ENCODE measurements at places on chromosomes 7 and 10. TPM values are rescaled to one million over a fixed set of nuclear protein-coding genes. Genes with fewer than 3 reads are reported as not detected.

GRCh38 chr7:74040101-74040790, 12.3 kb downstream of the ELN start:
- DNase-seq: no peak

DNA sequence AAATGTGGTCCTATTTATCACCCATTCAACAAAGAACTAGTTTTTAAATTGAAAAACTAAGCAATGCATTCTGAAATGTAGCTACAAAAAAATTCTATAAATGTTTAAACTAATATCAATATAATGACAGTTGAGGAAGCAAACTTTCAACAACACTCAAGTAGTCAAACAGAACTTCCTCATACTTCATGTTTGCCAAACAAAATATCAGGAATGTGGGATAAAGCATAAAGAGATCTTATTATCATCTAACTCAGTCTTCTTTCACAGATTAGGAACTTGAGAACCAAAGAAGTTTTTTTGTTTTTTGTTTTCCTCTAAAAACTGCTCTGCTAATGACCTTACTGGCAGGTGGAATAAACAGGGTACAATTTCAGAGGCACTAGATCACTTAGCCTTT, 116.2 kb downstream of the JAZF1 start:
- no peak for DNase-seq

DNA sequence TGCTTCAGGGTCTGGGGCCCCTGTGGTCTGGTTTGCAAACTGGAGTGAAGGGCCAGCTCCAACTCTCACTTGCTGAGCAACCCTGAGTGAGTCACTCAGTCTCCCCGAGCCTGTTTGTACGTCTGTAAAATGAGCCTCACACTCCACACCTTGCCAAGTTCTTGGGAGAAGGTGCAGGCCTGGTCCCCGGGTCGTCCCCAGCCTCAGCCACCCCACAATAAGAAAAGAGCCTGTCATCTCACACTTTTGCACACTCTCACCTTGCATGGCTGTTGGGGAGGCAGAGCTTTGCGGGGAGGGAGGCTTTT, 5.2 kb downstream of the GRIFIN start:
- no peak for DNase-seq

- DNase-seq: no peak
These were observed 1.0 kb downstream of the SYPL1 start for GRCh38 chr7:106110885-106111654.

DNA sequence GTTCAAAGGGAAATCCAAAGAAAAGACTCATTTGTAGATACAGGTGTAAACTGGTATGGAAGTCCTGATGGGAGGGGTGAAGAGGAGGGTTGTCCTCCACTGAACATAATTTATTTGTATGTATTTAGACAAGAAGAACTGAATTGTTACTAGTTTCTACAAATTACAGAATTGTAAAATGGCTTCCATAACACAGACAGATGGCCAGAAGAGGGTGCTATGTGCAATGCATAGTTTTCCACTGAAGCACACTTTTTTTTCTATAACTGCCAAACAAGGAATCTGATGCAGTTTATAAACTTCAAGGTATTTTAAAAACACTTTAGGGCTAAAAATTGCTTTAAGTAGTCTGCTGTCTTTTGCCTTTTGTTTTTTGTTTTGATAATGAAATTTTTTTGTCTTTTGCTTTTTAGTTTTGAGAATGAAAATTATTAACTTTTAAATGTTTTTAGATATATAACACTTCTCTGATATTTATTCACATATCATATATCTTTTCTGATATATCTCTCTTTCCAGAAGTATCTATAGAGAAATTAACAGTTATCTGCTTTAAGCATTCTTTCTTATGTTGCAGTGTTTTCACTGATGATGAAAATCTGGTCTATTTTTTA, 58.5 kb downstream of the PHYHIPL start:
- DNase-seq: no peak

GRCh38 chr7:99379043-99379577, 4.6 kb downstream of the ARPC1B start:
- no peak for DNase-seq

GRCh38 chr10:69100136-69100872, 12.4 kb downstream of the SRGN start:
- DNase-seq: no peak

The PKD2L1 gene
- total RNA-seq: 0.20 TPM

The CRHR2 gene
- total RNA-seq: not detected

The SLC26A3 gene
- total RNA-seq: 0.93 TPM

Data from left lobe of liver (tissue), 2 donors.